ENCODE measurements at places on chromosomes 12 and 14.

GRCh38 chr12:12881151-12881909 lies 10.0 kb upstream of the GPRC5A start:
- no peak for DNase-seq

GRCh38 chr12:6322969-6323339 lies 12.5 kb downstream of the PLEKHG6 start:
- DNase-seq, result no peak

DNA sequence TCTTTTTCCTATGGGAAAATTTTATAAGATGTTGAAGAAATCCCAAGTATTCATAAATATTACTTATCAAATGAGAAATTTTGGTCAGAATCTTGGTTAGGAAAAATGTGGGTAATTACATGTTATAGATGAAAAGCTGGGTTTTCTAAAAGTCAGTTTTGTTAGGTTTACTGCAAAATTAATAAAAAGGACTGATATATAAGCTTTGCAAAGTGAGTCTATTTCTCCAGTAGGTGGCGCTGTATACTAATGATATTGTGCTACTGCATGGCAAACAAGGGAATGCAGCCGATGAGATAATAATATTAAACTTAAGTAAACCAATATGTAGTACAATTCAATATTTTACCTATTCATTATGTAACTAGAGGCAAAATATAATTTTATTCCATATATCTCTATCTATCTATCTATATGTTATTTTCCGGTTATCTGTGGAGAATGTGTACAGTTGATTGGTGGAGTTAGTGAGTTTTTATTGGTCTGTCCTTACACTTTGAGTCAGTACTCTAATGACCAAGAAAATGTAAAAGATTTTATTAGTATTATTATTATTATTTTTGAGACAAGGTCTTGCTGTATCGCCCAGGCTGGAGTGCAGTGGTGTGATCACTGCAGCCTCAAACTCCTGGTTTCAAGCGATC lies 32.9 kb downstream of the MIPOL1 start:
- no peak for DNase-seq

GRCh38 chr12:5914387-5915149 lies 30.5 kb downstream of the ANO2 start:
- no peak for DNase-seq

DNA sequence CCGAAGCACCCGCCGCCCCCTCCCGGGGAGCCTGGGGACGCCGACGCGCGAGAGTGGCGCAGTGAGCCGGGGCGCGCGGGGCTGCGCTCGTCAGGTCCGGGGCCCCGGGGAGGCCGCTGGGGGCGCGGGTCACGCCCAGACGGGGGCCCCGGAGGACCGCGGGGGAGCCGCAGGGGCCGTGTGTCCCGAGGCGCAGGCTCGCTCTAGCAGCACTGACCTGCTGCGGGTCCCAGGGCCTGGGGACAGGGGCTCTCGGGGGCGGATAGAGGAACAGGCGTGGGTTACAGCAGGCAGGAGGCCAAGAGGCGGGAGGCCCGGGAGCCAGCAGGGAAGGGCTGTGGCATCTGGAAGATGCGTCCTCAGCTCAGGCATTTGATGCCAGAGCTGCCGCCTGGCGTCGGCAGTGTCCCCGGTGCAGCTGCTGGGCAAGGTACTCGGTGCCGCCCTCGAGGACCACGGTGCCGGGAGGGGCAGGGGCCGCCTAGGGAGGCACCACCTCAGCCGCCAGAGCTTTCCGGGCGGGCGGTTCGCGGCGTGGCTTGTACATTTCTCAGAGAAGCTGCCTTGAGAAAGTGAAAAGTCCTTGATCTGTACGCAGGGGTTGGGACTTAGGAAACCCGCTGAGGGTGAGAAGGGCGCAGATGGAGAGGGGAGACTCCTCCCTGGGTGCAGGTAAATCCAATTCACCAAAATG lies 1.2 kb downstream of the WNT5B start:
- DNase-seq, result no peak

- DNase-seq, result no peak
These were observed 141.4 kb downstream of the PHLDA1 start for GRCh38 chr12:75890141-75890540.

- DNase-seq, result no peak
These were observed 91.6 kb upstream of the BTG1 start for GRCh38 chr12:92237262-92237661.

DNA sequence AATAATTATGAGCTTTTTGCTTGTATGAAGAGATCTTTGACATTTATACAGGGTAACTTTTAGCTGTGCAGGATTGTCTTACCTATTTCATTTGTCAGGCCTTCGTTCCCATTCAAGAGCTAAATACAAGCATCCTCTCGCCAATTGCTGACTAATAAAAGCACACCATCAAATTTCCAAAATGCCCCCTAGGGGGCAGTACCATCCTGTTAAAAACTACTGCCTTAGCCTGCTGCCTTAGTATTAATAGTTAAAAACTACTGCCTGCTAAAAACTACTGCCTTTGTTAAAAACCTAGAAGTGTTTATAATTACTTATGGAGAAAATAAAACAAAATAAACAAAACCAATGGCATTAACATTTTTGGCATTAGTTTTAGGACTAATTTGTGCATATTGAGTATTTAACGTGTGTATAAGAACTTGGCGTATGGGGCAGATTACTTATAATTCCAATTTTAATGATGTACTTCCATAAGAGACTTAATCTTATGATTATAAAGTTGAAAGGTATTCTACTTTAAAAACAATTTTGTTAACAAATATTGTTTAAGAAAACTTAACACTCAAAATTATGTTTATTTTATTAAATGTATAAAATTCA lies 3.0 kb upstream of the IFI27L2 start:
- DNase-seq, result peak; percentile 20

- DNase-seq, result no peak
These were observed 30.3 kb upstream of the SMOC1 start for GRCh38 chr14:69848903-69849391.

DNA sequence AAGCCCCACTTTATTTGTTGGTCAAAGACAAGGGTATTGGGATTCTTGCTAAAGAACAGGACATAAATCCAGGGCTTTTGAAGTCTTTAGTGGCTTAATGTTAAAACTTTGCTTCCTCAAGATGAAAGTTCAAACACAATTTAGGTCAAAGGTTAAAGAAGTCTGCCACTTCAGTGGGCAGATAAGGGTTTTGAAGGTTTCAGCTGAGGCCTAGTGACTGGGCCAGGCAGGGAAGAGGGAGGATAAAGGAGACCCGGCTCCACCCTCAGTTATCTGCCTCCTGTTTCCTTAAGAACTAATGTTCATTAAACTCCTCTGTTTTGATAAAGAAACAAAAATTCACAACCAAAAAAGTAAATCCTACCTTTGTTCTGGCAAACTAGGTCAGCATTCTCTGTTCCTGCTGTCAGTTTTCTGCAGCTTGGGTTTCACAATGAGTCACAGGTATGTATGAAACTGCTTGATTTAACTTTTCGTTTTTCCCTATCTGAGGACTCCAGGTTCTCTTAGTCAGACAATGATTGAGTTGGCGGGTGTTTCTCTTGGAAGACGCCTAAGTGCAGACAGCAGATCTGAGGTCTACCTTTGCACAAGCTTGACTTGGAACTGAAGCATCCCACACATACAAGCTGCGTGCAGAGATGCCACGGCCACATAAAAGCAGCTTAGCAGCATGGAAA lies 208.3 kb downstream of the EXOC5 start:
- DNase-seq, result no peak

GRCh38 chr12:76782526-76782925 lies 18.6 kb downstream of the ZDHHC17 start:
- DNase-seq, result no peak

GRCh38 chr12:116202940-116203339 lies 74.6 kb downstream of the MED13L start:
- DNase-seq, result no peak

DNA sequence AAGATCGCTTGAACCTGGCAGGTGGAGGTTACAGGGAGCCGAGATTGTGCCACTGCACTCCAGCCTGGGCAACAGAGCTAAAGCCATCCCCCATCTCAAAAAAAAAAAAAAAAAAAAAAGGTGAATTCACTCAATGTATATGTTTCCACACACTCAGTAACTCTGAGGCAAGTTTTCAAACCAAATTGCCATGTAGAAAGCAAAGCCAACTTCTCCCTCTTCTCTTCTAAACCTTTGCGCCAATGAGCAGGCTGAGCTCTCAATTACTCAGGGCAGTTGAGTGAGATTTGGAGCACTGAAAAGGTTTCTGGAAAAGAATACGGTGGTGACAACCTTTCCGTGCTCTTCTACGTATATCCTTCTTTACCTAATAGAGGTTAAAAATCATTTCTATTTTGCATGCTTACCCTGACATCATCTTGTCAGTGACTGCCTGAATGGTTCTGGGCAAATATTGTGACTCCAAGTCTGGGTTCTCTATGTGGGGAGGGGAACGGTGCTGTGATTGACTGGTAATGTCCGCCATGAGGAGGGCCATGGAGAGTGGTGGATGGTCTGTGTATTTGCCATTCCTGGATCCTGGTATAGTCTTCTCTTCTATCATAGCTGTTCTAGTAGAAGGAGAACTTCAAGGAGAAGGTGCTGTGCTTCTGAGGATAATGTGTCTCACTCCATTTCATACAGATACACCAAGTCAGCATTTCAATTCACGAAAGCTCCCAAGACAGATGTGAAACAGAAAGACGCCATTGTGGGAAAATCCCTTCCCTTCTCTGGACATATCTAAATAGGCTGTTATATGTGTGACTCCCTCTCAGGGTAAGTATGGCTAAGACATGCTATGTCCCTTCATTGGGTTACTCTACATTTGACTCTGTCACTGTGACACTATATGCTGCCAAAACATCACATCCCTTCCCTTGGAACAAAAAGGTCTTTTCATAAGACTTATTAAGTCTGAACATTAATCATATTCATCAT lies 46.2 kb upstream of the MED13L start:
- no peak for DNase-seq

DNA sequence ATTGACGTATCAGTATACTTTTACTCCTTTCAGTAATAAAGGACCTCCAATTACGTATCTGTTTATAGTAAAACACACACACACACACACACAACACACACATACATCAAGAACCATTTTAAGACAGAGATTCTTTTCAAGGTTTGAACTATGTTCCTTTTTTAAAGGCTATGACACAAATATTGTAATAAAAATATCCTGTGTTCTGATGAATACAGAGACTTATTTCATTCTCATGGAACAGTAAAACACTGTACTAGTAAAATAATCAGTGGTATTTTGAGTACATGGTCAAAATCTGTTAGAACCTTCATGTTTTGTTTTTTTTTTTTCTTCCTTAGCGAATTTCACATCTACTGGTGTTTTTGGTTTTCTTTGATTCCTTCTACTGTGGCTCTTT lies 7.6 kb downstream of the FLRT2 start:
- no peak for DNase-seq

DNA sequence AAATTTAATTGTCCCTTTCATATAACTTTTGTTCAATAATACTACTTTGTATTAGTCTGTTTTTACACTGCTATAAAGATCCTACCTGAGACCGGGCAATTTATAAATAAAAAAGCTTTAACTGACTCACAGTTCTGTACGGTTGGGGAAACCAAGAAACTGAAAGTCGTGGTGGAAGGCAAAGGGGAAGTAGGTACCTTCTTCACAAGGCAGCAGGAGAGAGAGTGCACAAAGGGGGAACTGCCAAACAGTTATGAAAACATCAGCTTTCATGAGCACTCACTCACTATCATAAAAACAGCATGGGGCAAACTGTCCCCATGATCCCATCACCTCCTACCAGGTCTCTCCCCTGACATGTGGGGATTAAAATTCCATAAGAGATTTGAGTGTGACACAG lies 1069.0 kb downstream of the FSCB start:
- no peak for DNase-seq

GRCh38 chr14:36105401-36105800 lies 71.1 kb downstream of the PTCSC3 start:
- DNase-seq, result no peak

DNA sequence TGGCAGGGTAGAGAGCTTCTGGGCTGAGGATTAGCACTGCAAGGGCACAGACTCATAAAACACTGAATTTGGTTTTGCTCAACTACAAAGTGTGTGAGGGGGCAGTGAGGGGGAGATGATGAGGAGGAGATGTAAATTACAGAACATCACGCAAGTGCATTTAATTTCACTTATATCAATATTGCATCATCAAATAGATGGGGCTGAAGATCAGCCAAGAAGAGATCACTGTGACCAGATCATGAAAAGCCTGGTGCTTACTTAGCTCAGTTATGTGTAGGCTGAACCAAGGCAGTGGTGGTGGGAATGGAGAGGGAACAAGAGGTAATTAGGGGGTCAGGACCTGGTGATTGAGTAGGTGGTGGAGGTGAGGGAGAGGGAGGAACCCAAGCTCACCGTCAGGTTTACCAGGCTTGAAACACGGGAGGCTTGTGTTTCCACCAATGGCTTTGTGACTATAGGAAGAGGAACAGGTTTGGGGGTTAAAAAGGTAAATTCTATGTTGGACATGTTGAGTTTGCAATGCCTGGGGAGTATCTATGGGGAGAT lies 11.3 kb downstream of the FOS start:
- no peak for DNase-seq

DNA sequence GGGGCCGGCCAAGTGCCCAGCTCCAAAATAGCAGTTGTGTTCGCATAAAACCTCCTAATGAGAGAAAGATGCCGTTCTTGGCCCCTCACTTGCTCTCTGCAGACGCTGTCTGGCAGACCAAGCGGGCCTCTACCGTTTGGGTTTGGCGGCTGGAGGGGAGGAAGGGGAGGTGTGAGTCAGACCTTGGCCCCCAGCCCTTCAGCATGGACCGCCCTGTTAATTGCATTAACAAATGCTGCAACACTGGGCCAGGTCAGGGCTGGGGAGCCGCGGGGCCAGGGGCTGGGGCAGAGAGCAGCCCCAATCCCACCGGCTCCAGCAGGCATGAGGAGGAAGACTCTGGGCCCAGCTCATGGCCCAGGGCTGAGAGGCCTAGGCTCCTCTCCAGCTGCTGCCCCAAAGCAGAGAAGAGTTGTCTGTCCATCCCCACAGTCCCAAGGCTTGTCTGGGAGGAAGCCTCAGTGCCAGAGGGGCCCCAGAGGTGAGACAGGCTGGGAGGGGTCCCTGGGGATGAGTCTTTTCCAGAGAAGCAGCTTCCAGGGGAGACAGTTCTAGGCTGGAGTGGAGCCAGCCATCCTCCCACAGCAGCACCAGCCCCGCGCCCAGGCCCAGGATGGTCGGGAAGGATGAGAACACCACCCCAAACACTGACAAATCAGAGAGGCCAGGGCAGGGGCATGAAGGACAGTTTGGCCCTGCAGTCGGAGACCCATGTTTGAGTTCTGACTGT lies 16.9 kb downstream of the LTBP2 start:
- DNase-seq, result no peak

- DNase-seq, result no peak
These were observed 21.2 kb downstream of the ASB2 start for GRCh38 chr14:93954900-93955849.

All from stimulated activated CD4-positive, alpha-beta T cell treated with anti-CD3 and anti-CD28 coated beads, Interleukin-1b, Interleukin-23, amount 100 ng/mL, for 4 hours (primary cell).